ENCODE measurements at places on chromosomes 16 and 17.
A peak's percentile ranks its signal among the peaks of the same experiment; 100 is the strongest.

- peak; percentile 9 for DNase-seq
Measured at GRCh38 chr16:68798398-68798797, 44.9 kb upstream of the TANGO6 start.

DNA sequence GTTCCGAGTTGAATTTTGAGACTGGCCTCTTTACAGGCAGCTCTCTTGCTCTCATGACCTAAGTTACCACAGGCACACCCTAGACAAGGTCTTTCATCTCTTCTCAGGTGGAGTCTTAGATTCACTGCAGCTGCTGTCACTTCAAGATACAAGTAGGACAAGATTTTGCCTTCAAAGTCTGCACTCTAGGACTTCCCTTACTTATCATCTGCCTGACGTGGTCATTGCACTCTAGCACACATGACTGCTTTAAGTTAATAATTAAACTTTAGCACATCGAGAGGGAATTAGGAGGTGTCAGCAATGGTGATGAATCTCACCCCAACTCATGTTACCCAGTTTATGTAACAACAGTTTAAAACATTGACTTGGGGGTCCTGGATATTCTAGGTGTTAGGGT, 25.6 kb downstream of the RNF135 start:
- no peak for DNase-seq

DNA sequence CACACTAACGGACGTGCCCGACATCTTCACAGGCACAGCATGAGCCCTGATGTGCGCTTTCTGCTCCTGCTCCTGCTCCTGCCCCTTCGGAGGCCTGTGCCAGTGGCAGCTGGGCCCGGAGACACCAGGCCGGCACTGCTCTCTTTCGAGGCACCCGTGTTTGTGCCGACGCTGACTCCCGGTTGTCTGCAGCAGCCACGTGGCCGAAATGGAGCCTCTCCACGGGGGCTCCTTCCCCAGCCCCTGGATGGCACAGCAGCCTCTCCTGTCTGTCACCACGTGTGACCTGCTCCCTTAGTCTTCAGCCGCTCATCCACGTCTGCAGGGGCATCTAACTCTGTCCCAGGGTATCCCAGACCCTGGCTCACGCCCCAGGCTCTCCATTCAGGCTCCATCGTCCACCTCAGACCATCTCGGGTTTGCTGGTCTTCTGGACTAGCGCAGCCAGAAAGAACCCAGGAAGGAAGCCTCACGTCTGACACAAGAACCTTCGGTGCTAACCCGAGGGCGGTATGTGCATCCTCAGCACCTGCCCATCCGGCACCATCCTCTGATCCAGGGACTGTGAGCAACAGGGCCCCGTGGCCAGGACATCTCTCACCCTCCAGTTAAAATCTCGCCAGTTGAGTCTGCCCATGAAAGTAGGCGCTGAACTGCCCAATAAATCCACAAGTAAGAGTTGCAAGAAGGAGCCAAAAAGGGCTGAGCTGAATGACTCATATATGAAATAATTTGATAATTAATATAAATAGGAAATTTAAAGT, 4.2 kb upstream of the RPH3AL start:
- DNase-seq: no peak

DNA sequence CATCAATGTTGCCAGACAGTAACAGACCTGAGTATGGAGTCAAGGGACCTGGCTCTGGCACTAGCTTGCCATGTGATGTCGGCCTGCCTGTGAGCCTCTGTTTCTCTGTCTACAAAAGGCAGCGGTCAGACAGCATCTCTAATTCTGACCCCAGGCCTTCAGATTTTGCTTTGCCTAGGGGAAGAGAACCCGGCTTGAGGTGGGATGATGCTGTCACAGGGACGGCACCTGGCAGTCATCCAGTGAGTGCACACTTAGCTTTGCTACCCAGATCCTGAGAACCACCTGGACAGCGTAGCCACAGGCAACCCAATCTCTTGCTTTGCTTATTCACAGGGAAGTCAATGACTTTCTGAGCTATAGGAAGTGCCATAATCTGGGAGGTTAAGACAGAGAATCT, 135.2 kb upstream of the SALL1 start:
- no peak for DNase-seq

- no peak for DNase-seq
Measured at GRCh38 chr16:54545854-54546511, 259.4 kb upstream of the IRX3 start.

DNA sequence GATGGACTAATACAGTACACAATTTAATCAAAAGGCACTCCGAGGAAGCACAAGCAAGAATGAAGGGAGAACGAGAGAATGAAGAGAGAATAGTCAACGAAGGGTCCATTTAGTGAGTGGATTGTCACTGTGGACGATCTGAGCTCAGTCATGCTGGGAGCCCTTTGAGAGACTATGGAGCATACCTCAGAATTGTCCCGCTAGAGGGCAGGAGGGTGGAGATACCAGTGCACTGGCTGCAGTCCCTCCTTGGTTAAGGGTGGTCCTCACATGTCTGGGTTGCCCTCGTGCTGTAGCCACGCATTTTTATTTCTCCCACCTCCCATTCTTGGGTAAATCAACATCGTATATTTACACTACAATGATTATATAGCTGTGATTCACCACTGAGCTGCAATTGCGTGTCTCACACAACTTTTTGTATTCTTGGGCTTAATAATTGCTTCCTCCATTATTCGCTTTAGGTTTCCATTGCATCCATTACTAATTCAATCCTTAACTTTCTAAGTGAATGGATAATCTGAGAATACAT, 33.2 kb upstream of the FAM20A start:
- DNase-seq: no peak

All from NCI-H1436 treated with DMSO at 0.1 percent for 48 hours (cell line).